ENCODE measurements at places on chromosomes 16 and 17.
A peak's percentile ranks its signal among the peaks of the same experiment; 100 is the strongest.

- DNase-seq, result no peak
Observed at GRCh38 chr17:50889528-50890118, 23.5 kb upstream of the TOB1 start.

- no peak for DNase-seq
Observed at GRCh38 chr17:7490144-7490543, 6.0 kb downstream of the POLR2A start.

DNA sequence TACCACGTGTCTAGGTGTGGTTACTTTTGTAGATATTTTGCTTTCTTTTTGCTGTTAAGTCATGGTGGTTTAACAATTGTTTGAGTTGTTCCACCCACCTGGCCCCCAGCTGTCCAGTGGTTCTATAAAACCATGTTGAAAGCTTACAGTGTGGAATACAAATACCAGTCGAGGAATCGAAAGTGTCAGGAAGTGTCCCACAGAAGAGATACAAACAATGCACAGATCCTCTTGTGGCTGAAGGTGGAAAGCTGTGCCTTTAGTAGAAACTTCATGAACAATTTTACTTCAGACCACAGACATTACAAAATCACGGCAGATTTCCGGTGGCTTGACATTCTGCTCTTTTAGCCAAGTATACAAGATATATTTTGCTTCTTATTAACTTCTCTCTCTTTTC, 782.4 kb upstream of the SOX9 start:
- no peak for DNase-seq

DNA sequence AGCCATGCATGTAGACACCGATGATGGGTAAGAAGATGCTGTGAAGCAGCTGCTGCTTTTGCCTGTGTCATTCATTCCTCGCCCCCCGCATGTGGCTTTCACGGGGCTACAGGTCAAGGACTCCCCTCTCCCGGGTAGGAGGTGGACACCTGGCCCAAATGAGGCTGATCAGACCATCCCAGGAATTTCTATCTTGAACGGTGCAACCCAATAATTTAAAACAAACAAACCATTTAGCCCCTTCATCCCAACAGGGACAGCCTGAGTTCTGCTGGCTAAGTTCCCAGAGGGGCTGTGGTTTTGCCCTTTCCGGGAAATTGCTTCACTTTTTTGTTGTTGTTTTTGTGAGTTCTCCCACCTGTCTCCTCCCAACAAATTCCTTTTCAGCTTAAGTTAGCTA, 137.7 kb upstream of the CDH5 start:
- no peak for DNase-seq

DNA sequence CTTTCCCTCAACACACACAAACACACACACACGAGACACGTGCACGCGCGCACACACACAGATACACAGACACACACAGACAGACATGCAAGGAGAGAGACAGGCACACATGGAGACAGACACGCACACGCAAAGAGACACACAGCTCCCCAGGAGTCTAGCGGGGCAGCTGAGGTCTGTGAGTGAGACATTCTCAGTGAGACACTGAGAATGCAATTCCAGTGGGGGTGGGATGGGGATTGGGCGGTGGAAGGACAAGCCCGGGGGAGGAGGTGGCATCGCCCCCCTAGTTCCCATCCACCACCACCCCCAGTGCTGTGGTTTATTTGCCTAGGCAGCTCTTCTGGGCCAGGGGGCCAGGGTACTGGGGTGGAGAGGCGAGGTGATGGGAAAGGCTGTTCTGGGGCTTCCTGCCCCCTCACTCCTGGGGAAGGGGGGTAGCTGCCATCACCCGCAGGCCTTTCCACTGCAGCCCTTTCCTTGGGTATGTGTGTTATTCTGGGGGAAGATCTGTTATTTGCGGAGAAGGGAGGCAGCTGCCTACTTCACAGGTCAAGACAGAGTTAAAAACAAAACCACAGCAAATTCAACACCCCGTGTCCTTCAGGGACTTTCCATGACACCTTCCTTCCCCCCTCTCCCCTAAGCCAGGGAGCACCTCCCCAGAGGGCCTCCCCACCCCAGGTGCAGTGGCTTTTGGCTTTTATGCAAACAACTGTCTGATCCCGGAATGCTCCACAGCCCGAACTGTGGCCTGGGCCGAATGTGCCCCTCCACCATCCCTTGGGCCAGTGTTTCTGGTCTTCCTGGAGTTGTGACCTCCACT, 18.0 kb downstream of the GRB7 start:
- DNase-seq, result no peak

DNA sequence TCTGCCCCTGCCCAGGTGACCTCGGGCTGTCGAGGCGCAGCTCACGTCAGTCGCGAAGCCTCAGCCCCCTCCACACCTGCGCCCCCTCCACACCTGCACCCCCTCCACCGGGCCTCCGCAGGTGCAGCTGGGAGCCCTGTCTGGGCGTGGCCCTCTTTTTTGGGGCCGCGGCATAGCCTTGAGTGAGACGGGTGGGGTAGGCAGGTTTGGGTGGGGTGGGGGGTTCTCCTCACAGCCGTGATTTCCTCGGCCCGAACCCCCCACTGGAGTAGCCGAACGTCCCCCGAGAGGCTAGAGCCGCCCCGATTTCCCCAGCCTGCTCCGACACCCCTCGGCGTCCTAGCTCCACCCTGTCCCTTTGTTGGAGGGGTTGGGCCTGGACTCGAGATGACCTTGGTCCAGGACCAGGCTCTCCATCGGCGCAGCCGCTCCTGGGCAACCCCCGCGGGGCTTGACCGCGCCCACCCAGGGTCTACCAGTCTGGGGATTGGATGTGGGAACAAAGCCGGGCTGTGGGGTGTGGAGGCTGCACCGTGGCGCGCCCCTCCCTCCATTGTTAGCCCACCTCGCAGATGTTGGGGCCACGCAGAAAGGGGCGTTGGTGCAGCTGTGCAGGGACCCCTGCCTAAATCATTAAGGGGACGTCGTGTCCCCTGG, 626 bp downstream of the TUBB3 start:
- no peak for DNase-seq

DNA sequence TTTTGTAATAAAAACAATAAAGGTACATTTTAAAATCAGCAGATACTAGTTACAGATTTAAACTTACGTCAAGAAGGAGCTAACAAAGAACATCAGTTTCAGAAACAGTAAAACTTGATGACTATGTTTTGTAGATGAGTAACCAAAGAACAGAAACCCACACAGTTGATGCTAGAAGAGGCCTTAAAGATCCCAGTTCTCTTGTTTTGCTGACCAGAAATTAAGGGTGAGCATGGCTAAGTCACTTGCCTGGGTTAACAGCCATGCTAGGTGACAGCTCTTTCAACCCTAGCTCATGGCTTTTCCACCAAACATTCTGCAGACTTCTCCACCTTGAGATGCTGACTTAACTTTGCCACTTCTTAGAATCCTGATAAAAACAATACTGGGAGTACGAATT, 26.4 kb downstream of the STX8 start:
- DNase-seq, result no peak

- no peak for DNase-seq
Observed at GRCh38 chr17:68656666-68657065, 55.5 kb upstream of the FAM20A start.

DNA sequence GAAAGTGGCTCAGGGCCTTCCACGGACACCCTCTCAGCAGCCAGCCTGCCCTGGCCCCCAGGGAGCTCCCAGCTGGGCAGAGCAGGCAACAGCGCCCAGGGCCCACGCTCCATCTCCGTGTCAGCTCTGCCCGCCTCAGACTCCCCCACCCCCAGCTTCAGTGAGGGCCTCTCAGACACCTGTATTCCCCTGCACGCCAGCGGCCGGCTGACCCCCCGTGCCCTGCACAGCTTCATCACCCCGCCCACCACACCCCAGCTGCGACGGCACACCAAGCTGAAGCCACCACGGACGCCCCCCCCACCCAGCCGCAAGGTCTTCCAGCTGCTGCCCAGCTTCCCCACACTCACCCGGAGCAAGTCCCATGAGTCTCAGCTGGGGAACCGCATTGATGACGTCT, 48.3 kb upstream of the LGALS9 start:
- DNase-seq, result no peak

- DNase-seq, result no peak
Observed at GRCh38 chr17:31573047-31573446, 181.6 kb downstream of the RAB11FIP4 start.

GRCh38 chr17:65175952-65176351, 38.8 kb downstream of the RGS9 start:
- DNase-seq, result no peak

- peak; percentile 16 for DNase-seq
Observed at GRCh38 chr17:9645851-9646545, 681 bp downstream of the USP43 start.

GRCh38 chr17:36544044-36544306, 744 bp upstream of the GGNBP2 start:
- DNase-seq, result peak; percentile 58

GRCh38 chr16:11355862-11356261, 10.6 kb downstream of the RMI2 start:
- DNase-seq, result no peak

DNA sequence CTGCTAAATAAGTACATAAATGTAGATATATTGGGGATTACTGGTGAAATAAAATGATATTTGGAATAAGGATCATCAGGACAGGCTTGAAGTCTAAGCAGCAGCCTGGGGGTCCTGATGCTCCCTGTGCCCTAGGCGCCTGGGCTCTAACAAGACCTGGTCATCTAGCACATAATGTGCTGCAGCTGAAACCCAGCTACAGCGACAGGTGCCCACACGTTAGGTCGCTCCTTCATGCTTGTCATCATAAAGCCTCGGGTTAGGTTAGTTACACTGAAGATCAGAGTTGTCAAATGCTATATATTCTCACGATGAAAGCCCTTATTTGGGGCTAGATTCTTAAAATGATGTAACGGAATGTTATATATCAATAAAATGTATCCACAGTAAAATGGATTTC, 11.5 kb downstream of the NARF start:
- no peak for DNase-seq

DNA sequence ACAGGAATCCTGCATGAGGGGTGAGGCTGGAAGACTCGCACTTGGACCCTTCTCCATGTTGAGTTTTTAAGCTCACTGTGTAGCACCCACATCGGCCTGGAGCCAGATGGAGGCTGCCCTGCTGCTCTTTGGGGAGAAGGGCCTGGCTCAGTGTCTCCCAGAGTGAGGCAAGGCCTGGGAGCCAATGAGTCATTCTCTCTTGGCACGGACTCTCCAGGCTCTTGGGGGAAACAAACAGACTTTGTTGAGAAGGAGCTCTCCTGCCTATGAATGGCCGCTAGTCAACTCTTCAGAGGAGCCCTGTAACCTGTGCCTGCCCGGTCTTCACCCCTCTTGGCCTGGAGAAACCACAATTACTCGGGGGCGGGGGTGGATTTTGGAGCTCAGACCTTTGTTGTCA, 50.8 kb upstream of the MAF start:
- no peak for DNase-seq

GRCh38 chr16:76164970-76165558, 112.1 kb upstream of the CNTNAP4 start:
- DNase-seq, result no peak

- no peak for DNase-seq
Observed at GRCh38 chr16:27239026-27239425, 29.5 kb downstream of the NSMCE1 start.
